T-helper 1 cell (primary cell): ENCODE measurements at places on chromosomes 4 and X.
A peak's percentile ranks its signal among the peaks of the same experiment; 100 is the strongest.

DNA sequence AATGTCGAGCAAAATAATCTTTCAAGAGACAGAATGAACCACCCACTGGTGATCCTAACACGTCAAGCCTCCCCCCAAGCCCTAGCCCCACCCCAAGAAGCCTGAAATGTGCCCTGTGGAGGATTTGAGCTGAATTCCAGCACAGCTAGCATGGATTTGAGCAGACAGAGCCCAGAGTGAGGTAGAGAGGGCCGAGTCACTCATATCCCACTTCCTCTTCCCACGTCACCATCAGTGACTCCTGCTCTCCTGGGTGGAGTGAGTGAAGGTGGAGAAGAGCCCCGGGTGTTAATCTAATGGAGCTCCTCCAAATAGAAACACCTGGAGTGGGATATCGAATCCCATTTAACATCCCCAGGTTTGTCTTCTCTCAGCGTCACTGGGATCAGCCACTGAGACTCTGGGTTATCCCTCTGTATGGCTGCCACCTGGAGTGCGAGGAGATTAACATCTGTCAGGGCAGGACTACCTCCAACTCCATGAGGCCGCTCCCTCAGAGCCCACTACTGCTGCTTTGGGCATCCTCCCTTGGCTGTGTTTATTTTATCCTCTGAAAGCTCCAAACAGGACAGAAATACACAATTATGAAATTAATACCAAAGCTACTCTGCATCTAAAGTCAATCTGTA, 136.6 kb downstream of the NWD2 start:
- DNase-seq: no peak

GRCh38 chrX:13452283-13452682, 117.1 kb upstream of the EGFL6 start:
- DNase-seq: no peak

GRCh38 chr4:101724093-101724492, 66.4 kb upstream of the BANK1 start:
- no peak for DNase-seq

DNA sequence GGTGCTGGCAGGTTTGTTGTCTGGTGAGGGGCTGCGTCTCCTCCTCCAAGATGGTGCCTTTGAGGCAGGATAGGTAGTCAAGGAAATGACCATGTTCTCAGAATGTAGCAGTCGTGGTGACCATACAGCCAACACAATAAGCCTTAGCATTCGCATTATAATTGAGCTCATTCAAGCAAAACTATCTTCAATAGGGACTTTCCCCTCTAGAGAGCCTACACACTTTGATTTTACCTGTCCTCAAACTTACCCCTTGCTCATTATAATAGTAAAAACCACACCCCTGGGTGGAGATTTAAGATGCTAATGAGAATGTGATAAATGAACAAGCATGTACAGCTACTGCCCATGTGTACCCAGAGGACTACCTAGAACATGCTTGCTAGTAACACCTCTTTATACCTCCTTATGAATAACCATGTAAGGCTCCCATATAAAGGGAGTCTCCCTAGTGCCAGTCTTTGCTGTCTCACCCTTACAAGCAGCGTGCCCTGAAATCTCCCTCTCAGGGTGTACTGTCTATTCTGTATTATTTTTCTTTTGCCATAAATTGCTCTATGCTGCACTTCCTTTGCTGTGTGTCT, 48.2 kb downstream of the FGFBP1 start:
- no peak for DNase-seq

- no peak for DNase-seq
Measured at GRCh38 chrX:149069899-149070298, 435.2 kb downstream of the IDS start.

GRCh38 chr4:120352739-120353138, 286.1 kb upstream of the MAD2L1 start:
- DNase-seq: no peak

GRCh38 chr4:121535351-121535750, 154.5 kb upstream of the QRFPR start:
- no peak for DNase-seq

- no peak for DNase-seq
Measured at GRCh38 chr4:117874216-117874615, 160.1 kb upstream of the NDST3 start.

DNA sequence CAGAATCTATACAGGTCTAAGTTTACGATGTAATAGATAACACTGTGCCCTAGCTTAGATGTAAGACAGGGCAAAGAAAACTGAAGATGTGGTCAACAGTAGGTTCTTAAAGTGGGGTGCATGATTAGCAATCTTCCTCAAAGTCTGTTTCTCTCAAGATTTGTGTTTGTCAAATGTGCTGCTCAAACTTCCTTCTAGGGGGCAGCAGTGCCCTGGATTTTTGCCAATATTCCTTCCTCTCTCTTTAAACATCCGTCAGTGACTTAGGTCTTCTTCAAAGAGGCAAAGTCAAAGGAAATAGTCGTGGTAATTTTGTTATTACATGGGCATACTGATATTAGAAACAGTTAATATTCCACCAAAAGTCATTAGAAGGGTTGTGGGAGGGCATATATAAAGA, 4.2 kb upstream of the PDHA2 start:
- DNase-seq: no peak

DNA sequence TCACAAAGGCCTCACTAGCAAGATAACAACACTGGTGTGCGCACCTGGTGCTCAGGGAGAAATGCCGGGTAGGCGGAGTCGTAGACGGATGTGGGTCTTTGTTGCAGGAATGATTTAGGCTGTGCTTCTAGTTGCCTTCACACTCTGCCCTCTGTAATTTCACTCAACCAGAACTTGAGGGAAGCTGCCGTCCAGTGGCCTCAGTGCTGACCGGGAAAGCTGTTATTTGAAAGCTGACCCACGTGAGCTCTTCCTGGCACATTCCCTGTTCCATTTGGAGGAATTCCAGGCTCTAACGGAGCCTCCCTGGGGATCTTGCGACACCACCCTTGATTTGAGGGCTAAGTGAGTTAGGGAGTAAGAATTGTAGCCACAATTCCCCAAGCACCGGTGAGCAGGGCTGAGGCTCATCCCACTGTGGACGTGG, 15.9 kb downstream of the SH3TC1 start:
- DNase-seq: no peak

- no peak for DNase-seq
Measured at GRCh38 chrX:110675886-110676285, 119.7 kb downstream of the CHRDL1 start.

GRCh38 chrX:23952984-23953907, 45.4 kb downstream of the CXorf58 start:
- DNase-seq: peak; percentile 82

DNA sequence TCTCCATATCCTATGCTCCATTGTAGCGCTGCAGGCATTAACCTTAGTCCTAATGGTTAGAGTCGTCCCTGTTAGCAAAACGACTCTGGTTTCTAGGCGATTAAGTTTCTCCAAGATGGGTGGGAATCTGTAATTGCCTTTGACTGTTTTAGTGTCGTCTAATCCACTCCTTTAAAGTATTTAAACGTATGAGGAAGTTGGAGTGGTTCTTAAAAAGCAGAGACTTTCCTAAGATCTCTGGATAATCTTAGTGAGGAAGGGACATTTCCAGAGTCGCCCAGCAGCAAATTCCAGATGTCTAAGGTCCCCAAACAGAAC, 285 bp downstream of the MRPS18C start:
- DNase-seq: no peak

GRCh38 chr4:74108457-74109115, 9.6 kb upstream of the CXCL2 start:
- DNase-seq: no peak

DNA sequence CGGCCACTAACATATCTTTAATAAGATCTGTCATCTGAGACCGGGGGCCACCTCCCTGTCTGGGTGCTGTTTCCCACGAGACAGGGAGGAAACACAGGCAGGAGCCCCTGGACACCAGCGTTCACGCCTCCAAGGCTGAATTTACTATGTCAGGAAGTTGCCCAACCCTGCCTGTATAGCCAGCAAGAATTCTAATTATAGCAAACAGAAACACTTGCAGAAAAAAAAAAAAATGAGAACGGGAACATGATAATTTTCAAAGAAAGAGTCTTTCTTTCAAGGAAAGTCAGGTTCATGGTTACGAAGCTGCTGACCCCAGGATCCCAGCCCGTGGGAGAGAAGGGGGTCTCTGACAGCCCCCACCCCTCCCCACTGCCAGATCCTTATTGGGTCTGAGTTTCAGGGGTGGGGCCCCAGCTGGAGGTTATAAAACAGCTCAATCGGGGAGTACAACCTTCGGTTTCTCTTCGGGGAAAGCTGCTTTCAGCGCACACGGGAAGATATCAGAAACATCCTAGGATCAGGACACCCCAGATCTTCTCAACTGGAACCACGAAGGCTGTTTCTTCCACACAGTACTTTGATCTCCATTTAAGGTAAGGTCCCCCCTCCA, at the start of gene IL3RA:
TSS of gene IL3RA (plus strand) at position 455 of the 613 bp plus-strand sequence. CDS start 4,981 bp downstream, outside the sequence.
- no peak for DNase-seq

GRCh38 chr4:77072195-77072753, 3.5 kb downstream of the CCNI start:
- peak; percentile 44 for DNase-seq

GRCh38 chrX:116824785-116825184, 362.0 kb upstream of the CT83 start:
- no peak for DNase-seq

DNA sequence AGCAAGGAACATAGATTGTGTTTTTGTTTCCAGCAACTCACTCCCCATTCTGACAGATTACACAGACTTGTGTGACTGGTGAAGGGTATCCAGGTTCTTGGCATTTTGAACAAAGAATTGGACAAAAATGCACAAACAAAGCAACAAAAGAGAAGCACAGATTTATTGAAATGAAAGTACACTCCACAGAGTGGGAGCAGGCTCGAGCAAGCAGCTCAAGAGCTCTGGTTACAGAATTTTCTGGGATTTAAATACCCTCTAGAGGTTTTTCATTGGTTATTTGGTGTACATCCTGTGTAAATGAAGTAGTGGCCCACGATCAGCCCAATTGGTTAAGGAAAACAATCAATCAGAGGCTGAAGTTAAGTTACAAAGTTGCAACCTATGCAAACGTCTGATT, 155.0 kb upstream of the JADE1 start:
- no peak for DNase-seq

- DNase-seq: peak; percentile 53
Measured at GRCh38 chrX:81195712-81196111, 6.0 kb downstream of the HMGN5 start.

DNA sequence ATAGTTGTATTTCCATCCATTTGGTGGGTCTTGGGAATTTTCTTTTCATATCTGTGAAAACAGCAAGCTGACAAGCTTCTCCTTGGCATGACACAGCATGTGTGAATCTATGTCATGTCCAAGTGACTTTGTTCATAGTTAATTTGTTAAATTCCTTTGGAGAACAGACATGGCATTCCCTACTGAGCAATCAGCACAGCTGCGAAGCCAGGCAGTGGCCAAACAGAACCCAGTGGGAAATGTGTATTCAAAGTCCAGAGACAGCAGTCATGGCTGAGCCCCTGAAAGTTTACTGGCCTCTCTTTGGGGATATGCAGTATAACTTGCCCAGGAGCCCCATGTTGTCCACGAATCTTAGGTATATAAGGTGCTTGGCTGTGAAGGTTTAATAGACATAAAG, 474.7 kb downstream of the NKX6-1 start:
- DNase-seq: no peak

- DNase-seq: no peak
Measured at GRCh38 chr4:16585053-16585452, 313.4 kb downstream of the LDB2 start.

DNA sequence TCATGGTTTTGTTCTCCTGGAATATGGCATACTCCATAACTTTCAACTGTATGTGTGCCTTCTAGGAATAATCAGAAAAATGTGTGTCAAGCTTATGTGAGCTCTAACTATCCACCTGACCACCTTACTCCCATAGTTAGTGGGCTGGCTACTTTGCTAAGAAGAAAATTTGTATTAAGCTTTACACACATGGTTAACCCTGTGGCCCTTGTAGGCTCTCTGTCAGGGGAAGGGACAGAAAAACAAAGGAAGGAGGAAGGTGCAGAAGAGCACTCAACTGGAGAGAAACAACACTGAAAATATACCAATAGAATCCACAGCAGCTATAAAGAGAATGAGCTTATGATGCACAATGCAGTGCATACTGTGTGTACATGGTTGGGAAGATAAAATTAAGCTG, 84.6 kb downstream of the PPP3CA start:
- DNase-seq: no peak

- no peak for DNase-seq
Measured at GRCh38 chrX:120321520-120322281, 10.4 kb upstream of the TMEM255A start.

DNA sequence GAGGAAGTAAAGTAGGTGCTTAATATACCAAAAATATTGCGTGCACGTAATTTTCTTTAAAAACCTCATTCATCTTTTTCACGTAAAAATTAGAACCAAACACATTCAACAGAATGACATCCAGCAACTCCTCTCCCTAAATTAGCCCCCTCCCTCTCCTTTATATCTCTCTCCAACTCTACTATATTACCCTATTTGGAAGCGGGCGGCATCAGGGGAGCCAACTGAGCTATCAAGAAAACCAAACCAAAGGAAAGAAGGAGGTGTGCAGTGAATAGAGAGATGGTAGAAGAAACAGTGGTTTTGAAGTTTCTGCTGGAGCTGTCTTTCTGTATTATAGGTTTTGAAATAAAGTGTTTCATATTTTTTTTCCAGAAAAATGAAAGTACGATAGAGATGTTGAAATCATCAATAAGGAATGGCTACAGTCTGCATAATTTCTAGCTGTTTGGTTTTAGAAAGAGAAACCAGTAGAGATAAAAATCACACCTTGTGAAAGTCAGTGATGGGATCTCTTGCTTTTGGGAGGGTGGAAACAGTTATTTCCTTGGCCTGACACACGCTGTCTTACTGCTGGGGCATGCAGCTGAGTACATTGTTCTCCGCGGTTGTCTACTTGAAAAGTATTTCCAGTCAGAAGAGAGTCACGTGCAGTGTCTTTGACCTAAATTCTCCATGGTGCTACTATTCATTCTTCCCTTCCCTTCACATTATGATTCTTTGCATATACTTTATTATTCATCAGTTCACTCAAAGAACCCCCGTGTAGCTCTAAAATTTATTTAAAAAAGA, 94.1 kb upstream of the WDR17 start:
- no peak for DNase-seq

DNA sequence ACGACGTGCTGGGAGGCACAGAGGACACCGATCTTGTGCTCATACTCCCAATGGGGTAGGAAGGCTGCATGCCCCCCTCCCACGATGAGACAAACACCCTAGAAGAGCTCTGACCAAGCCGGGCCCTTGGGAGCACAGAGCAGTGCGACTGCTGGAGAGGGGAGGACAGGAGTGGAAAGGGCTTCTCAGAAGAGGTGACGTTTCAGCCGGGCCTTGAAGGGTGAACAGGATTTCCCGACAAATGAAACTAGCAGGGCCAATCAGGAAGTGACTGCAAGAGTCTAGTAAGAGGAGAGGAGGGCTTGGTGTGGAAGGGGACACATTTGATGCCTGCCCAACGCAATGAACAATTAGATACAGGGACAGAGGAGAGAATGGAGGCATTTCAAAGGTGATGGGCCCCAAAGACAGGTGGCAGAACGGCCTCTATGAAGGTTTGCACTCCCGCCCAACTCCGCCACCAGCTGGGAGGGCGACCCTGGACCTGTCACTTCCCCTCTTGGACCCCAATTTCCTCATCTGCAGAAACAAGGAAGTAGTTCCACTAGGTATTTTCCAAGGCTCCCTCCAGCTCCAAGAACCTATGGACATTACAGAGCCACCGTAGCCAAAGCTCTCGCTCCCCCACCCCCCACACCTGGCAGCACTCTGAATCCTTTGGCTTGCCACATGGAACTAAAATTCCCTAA, 3.9 kb downstream of the HCFC1 start:
- no peak for DNase-seq
